ENCODE measurements at places on chromosomes 2 and 18. TPM values are rescaled to one million over a fixed set of nuclear protein-coding genes. Genes with fewer than 3 reads are reported as not detected.

DNA sequence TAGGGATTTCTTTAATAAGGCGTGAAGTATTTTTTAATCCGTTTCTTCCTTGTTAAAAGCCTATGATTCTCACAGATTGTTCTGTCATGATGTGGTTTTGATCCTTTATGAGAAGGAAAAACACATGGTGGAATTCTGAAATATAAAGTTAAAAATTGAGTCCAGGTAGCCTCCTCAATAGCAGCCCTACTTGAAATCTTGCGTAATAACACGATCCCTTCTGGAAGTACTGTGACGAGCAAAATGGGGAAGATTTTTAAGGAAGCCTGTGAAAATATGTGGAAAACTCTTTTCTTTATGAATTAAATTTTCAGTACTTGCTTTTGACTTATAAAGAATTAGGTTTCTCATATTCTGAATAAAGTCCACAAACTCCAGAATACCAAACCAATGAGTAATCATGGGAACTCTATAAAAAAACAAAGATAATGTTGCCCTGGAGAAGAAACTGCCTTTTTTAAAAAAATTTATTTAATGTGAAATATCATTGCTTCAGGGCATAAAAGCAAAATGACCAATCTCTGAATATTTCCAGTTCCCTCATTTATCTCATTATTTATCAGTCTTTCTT is 476.4 kb upstream of the ZEB2 start:
- no peak for DNase-seq

DNA sequence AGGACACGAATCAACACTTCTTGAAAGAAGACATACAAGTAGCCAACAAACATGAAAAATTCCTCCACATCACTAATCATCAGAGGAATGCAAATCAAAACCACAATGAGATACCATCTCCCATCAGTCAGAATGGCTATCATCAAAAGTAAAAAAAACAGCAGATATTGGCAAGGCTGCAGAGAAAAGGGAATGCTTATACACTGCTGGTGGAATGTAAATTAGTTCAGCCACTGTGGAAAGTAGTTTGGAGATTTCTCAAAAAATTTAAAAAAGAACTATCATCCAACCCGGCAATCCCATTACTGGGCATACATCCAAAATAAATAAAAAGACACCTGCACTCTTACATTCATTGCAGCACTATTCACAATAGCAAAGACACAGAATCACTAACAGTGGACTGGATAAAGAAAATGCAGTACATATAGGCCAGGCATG is 78.7 kb downstream of the GRB14 start:
- DNase-seq = no peak

DNA sequence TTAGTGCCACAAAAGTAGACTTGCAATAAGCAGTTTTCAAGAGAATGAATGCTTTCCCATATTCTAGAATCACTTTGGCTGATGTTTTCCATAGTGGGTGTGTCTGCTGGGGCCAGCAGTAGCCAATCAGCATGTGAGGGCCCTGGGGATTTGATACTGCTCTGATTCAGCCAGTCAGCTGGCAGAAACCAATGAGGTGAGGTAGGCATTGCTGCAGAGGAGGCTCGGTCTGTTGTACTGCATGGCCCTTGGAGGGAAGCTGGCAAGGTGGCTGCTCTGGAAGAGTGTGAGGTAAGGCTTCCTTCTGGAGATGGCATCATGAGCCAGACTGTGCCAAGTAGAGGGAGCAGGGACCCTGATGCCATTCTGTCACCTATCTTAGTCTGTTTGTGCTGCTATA is 22.7 kb downstream of the TMEM87B start:
- no peak for DNase-seq

Gene UCN
- total RNA-seq = 0.78 TPM

Gene PFN4
- not detected for total RNA-seq

All from activated T-cell treated with anti-CD3 and anti-CD28 coated beads, Interleukin-2, amount 50 U/mL, for 4 hours (primary cell).